ENCODE measurements at places on chromosomes 7 and 10. TPM values are rescaled to one million over a fixed set of nuclear protein-coding genes. Genes with fewer than 3 reads are reported as not detected.
A peak's percentile ranks its signal among the peaks of the same experiment; 100 is the strongest.

STEAP2 gene
- 73.2 TPM for total RNA-seq

CFAP43 gene
- 0.19 TPM for total RNA-seq

GRCh38 chr7:43624156-43624555 lies 41.2 kb downstream of the STK17A start:
- DNase-seq, result no peak

- no peak for DNase-seq
Measured at GRCh38 chr10:98563811-98564210, 117.1 kb upstream of the HPS1 start.

DNA sequence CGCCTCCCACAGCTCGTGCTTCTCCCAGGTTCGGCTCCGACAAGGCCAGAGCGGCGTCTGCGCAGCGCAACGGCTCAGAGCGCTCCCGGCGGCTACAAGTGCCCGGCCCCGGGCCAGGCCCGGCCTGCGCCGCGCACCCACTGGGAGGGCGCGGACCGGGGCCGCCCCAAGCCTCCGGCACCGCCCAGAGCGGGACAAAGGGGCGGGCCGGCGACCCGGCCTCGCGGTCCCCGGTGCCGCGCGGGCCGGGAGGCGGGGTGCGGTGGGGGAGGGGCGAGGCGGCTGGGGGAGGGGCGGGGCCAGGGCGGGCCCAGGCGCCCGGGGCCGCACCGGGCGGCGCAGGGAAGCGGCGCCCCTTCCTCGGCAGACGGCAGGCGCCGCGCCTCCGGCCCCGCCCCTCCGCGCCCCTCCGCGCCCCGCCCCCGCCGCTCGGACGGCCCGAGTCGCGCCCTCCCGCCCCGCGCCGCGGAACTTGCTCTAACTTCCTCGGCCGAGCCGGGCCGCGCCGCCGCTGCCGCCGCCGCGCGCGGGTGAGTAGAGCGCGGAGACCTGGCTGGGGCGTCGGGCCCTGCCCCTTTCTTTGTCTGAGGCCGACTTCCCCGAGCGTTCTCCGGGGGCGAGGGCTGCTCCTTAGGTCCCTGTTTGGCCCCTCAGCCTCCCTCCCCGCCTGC lies at the start of gene TSPAN14:
TSS of gene TSPAN14 (plus strand) at position 469 of the 671 bp plus-strand sequence. CDS start 34,924 bp downstream, outside the sequence.
- DNase-seq, result peak; percentile 95

NPC1L1 gene
- total RNA-seq, result 0.39 TPM

MUC3A gene
- total RNA-seq, result 0.39 TPM

UBE2D1 gene
- 15.6 TPM for total RNA-seq

DNA sequence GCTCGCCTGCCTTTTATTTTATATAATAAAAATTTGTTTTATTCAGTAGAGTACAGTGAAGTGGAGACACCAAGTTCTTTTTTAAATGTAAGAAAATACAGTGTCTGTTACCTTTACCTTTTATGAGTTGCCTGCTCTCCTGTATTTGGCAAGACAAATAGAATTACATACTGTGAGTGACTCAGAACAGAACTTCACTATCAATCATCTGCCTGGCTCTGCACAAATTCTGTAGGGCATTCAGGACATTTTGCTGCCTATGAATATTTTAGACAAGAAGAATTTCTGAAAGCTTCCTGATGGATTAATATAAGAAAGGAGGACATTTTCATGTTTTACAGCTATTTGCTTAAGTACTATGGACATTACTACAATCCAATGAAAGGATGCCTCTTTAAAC lies 135.4 kb upstream of the PHF14 start:
- DNase-seq, result no peak

DNA sequence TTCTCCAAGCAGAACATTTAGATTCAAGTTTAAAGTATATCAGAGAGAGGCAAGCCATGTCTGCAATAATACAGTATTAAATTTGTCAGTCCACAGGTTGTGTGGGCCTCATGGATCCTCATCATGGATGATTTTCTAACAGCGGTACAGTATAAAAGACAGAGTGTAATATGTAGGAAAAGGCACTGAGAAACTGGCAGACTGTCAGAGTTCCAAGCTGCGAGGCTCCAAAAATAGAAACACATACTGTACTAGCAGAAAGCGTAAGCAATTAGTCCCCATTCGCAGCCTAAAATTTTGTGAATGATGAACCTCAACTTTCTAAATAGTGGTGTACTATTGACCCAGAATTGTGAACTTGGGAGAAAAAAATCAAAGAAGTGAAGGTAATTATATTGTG lies 933.3 kb downstream of the XPNPEP1 start:
- no peak for DNase-seq

GRCh38 chr10:128067691-128068397 lies 58.4 kb downstream of the MKI67 start:
- peak; percentile 48 for DNase-seq

DNA sequence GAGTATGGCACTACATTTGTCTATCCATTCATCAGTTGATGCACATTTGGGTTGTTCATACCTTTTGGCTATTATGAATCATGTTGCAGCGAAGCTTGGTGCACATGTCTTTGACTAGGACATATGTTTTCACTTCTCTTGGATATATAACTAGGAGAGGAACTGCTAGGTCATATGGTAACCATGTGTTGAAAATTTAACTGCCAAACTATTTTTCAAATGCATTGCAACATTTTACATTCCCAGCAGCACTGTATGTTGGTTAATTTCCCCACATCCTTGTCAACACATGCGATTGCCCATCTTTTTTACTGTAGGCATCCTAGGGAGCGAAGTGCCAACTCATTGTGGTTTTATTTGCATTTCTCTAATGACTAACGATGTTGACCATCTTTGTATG lies 183.4 kb downstream of the PRKCQ start:
- DNase-seq, result no peak

SPDYE6 gene
- not detected for total RNA-seq

- DNase-seq, result peak; percentile 31
Measured at GRCh38 chr7:101554584-101555268, 74.4 kb downstream of the MYL10 start.

LHFPL3 gene
- not detected for total RNA-seq

DNA sequence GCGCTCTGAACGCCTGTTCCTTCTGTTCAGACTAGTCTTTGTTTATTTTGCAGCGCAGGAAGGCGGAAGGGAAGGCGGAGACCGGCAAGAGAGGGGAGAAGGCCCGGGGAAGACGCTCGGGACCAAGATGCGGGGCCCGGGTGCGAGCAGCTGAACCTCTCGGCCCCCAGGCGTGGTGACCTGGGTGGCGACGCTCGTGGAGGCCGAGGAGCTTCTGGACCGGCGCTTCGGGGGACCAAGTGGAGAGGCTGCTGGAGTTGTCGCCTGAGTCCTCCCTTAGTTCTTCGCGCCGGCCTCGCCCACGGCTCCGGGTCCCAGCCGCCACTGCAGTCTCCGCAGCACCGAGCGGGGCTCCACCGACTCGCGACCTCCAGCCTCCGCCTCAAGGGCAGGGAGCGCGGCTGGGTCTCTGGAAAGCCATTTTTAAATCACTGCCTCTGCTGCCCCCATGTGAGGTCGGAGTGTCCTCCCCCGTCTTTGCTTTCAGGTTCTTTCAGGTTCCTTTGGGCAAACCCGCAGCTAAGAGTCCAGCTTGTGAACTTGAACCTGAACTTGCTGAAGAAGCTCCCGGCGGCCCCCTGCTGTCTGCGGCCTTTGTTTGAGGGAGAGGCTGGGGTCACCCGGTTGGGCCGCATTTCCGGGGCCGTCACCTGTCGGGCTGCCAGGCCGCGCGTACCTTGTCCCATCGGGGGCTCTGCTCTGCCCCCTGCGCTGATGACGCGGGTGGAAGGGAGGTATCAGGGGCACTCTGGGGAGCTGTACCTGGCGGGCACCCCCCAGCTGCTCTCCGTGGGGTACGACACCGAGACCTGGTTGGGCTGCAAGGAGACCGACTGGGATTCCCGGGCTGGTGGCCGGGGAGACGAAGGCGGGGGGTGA lies 136.0 kb downstream of the KIF20B start:
- no peak for DNase-seq

All from aorta (tissue), 5 donors.